Uterus (tissue), 4 donors: ENCODE measurements at places on chromosomes 3 and 15. TPM values are rescaled to one million over a fixed set of nuclear protein-coding genes. Genes with fewer than 3 reads are reported as not detected.
A peak's percentile ranks its signal among the peaks of the same experiment; 100 is the strongest.

The SLC24A1 gene
- total RNA-seq = 12.3 TPM

GRCh38 chr3:192001218-192001617 is 540.3 kb downstream of the PYDC2 start:
- DNase-seq = no peak

DNA sequence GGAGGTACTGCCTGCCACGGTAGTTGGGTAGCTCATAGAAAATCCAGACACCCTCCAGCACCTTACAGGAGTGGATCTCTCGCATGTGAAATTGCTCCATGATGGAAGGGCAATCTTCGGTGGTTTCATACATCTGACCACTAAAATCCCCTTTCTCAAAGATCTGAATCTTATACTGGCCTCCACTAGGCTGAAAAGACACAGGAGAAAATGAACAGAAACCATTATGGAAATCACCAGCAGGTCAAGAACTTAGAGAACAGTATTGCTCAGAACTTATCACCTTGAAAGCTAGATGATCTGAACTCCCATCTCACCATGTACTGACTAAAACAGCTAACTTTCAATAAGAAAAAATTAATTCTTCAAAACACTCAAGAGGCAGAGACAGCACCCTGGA is 5.4 kb downstream of the CRYGS start:
- DNase-seq = no peak

DNA sequence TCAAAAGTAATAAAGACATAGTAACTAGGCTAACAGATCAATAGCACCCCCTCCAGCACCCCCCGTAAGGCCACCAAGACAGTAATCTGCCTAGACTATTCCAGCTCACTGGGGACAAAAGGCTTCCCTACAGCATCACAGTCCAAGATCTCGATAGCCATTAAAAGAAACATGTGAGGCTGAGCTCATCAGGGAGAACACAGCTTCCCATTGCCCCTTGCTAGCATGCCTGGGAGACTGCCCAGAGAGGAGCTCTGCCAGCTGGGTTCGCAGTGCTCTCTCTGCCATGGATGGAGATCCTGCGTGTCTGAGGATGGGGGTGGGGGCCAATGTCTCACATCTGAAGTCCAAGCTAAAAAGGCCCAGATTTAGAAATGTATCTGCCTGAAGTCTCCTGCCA is 17.8 kb downstream of the LRIG1 start:
- DNase-seq = peak; percentile 89

The PGBD4 gene
- total RNA-seq = 1.8 TPM

GRCh38 chr15:48389691-48390143 is 58.5 kb downstream of the DUT start:
- peak; percentile 49 for DNase-seq

DNA sequence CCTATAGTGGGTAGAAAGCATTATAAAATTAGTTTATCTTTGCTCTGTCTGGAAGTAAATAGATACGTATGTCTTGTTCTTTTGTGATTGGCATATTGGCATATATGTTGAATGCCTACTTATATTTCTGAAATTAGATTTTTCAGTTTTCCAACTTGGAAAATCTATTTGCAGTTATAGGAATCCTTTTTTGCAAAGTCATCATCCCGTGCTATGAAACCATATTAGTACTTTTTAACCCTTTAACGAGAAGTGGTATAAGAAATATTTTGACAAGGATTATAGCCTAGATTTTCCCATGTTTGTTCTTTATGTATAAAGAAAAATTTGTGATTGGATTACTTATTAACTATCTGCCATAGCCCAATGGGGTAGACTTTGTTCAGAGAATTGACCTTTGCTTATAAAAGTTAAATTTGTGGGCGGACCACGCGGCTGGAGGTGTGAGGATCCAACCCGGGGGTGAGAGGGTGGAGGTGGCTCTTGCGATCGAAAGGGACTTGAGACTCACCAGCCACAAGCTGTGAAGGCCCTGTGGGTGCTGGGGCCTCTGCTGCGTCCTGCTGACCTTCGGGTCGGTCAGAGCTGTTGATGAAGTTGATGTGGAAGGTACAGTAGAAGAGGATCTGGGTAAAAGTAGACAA is 5.9 kb downstream of the LRRC28 start:
- no peak for DNase-seq

- peak; percentile 26 for DNase-seq
These were observed 1.3 kb downstream of the CAMK2N2 start for GRCh38 chr3:184259878-184260723.

The AGBL1 gene
- total RNA-seq = not detected

- DNase-seq = no peak
These were observed 427.0 kb upstream of the RBMS3 start for GRCh38 chr3:28853830-28854229.

The NMNAT3 gene
- 9.2 TPM for total RNA-seq

- DNase-seq = no peak
These were observed 28.6 kb upstream of the SERPINI2 start for GRCh38 chr3:167502401-167502800.

GRCh38 chr15:66566963-66567531 is 1.2 kb upstream of the LCTL start:
- DNase-seq = peak; percentile 46

The RETNLB gene
- not detected for total RNA-seq

The WDR93 gene
- total RNA-seq = not detected

The OSTN gene
- not detected for total RNA-seq

DNA sequence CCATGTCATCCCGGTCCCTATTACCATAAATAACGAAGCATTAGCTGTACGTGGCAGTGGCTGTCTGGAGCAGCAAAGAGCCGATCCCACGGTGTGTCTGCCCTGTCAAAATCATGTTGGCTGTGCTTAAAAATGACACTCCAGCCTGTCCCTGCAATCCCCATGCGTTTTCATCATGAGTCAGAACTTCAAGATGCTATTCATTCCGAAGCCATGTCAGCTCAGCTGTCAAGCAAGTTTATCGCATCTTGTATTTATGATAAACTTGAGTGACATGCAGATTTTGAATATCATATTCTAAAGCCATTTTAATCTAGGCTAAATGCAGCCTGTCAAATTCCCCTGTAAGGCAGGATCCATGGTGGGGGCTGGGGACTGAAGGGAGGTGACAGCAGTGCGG is 152.4 kb downstream of the TJP1 start:
- no peak for DNase-seq

DNA sequence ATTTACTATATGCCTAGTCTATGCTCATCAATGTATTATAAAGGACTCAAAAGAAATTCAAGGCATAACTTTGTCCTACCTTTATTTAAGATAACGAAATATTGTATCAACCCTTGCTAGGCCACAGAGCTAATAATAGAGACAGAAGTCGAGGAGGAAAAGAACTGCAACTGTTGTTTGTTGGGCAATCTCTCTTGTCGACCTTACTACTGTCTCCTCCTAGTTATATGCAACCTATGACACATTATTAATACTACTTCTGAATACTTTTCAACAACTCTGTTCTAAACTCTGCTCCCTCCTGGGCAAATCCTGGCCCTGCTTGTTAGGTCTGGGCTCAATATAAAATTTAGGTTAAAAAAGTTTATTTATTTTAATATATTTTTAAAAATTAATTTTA is 24.6 kb downstream of the SPPL2A start:
- no peak for DNase-seq
